Fibroblast of the aortic adventitia (primary cell): ENCODE measurements at places on chromosomes 13 and 19. TPM values are rescaled to one million over a fixed set of nuclear protein-coding genes. Genes with fewer than 3 reads are reported as not detected.
A peak's percentile ranks its signal among the peaks of the same experiment; 100 is the strongest.

DNA sequence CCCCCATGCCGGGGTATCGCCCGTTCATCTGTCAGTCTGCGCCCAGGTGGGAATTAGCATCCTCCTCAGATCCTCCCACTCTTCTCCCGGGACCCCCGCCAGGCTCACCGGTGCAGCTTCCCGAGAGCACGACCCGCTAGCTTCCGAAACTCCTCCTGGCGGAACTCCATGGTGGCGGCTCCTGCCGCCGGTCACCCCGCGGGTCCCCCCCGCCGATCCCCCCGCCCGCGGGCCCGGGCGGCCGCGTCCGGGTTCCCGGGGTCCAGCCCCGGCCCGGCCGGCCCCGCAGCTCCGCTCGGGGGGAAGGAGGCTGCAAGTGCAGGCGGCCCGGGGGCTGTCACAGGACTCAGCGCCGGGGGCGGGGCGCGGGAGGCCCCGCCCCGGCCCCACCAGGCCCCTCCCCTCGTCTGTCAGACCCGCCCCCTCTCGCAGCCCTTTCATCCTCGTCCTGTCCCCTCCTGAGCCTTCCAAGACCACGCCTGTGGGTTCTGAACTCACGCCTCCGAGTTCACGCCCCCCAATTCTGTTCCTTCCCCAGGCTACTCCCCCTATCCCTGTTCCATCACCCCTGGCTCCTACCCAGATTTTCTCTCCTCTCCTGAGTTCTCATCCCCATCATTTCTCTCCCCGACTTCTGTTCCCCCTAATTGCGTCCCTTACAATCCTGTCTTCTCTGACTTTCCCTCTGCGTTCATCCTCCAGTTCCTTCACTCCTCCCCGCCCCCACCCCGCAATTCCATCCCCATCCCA lies at the start of gene SLC17A7:
SLC17A7 (minus strand) TSS at position 318 of the 750 bp plus-strand sequence; CDS start at position 170, 148 bp downstream.
- DNase-seq, result no peak

DNA sequence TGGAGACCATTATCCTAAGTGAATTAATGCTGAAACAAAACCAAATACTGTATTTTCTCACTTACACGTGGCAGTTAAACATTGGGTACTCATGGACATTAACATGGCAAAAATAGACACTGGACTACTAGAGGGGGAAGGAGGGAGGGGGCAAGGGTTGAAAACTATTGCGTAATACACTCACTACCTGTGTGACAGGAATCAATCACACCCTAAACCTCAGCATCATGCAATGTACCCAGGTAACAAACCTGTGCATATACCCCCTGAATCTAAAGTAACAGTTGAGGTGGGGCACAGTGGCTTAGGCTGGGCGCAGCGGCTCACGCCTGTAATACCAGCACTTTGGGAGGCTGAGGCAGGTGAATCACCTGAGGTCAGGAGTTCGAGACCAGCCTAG lies 207.0 kb downstream of the TDRD3 start:
- DNase-seq, result no peak

Gene CDX2
- total RNA-seq, result not detected in 2 replicates

GRCh38 chr13:49020940-49021553 lies 45.3 kb downstream of the FNDC3A start:
- DNase-seq, result peak; percentile 34

GRCh38 chr19:14536926-14537692 lies 7.7 kb downstream of the TECR start:
- DNase-seq, result peak; percentile 61

Gene PTPRS
- 126 and 193 TPM in 2 replicates for total RNA-seq

DNA sequence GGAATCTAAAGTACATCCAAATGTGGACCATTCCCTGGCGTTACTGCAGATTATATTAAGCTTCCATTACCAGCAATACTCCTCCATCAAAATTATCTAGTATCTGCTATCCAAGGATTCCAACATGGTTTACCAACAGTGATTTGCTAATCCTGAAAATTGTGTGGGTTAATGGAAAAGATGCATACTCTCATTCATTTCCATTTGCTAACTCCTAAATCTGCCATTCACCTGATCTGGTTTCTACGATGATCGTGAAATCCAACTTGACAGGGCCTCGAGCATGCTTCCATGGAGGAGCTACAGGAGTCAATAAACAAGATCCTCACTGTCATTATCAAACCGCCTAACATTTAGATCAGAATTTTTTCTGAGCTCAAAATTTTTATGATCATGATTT lies 121.0 kb downstream of the RGCC start:
- no peak for DNase-seq

Gene CBY2
- not detected in 2 replicates for total RNA-seq

- no peak for DNase-seq
Measured at GRCh38 chr13:39499604-39500003, 103.4 kb downstream of the LHFPL6 start.

GRCh38 chr13:24670961-24671381 lies 9.2 kb upstream of the ATP12A start:
- DNase-seq, result peak; percentile 8

DNA sequence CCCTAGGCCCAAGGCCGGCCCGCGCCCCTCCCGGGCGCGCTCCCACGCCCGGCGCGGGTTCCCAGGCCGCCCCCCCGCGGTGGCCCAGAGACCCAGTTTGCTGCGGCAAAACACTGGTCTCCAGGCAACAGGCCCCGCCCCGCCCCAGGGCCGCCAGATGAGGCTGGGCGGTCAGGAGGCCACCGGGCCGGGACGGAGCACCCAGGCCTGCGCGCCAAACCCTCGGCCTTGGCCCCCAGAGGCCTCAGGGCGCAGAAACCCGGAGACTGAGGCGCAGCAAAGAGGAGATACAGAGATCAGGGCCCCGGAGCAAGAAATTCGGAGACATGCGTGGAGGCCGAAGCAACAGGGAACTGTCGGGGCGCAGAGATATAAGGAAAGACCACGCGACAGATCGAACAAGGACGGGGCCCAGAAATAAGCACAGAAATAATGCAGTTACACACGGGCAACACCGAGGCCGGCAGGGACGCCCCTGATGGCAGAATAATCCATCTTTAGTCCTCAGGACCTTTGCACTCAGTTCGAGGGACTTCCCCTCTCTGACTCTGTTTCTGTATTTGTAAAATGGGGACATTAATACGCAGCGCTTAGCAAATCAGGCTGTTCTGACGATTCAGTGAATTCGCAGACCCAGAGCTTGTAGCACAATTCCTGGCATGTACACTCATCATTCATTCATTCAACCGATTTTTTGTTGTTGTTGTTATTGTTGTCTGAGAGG lies 20.8 kb upstream of the ERCC1 start:
- DNase-seq, result peak; percentile 64

- DNase-seq, result peak; percentile 80
Measured at GRCh38 chr13:40671956-40672764, 5.7 kb upstream of the FOXO1 start.

Gene RUBCNL
- 0.16 and 4.6 TPM in 2 replicates for total RNA-seq

- DNase-seq, result no peak
Measured at GRCh38 chr13:113567681-113568080, 16.9 kb upstream of the TFDP1 start.

DNA sequence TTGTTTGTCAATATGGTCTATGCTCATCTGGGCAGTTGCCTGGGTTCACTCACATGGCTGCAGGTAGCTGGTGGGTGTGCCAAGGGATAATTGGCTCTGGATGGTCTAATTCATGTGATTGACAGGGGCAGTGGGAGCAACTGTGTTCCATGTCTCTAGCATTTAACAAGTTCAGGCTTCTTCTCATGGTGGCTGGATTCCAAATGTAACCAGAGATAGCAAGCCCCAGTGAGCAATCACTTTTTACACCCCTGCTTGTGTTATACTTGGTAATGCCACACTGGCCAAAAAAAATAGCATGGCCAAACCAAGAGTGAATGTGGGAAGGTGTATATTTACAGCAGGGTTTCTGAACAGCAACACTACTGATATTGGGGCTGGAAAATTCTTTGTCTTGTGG lies 89.6 kb upstream of the TNFSF11 start:
- peak; percentile 52 for DNase-seq

- DNase-seq, result peak; percentile 96
Measured at GRCh38 chr13:64723724-64724123, 2506.4 kb downstream of the PCDH9 start.

GRCh38 chr13:37479916-37480315 lies 118.7 kb downstream of the POSTN start:
- peak; percentile 50 for DNase-seq

GRCh38 chr13:70829748-70830147 lies 721.5 kb upstream of the KLHL1 start:
- DNase-seq, result no peak

DNA sequence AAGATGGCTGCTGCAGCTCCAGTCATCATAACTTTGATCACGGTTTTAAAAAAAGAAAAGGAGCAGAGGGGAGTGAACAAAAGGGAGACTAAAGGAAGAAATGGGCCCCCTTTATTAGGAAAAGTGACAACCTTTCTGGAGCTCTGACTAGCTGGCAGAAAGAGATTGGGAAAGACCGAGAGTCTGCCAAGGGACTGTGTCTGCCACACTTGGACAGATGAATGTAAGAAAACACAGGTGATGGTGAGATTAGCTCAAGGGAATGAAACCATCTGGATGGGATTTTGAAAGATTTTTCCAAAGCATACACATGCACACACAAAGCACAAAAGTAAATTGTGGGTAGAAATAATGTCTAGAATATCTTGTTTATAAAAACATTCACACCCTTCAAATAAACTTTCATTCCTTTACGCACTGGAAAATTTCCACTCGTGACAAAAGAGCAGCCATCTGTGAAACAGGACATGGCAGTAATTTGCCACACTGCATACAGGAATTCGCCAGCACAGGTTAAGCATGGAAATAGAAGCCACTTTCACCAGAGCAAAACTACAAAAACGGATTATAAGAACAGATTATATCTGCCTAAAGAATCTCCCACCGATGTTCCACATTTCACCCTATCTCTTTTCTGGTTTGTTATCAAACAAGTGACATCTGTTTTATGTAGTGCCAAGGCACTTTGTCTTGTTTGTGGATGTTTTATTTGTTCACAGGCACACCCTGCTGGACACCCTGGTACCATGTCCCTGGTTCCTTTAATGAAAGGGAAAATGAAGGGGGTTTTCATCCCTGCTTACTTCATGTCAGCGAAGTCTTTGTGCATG lies 819.5 kb downstream of the DIAPH3 start:
- no peak for DNase-seq

Gene CFD
- total RNA-seq, result 25.8 and 161 TPM in 2 replicates
